ENCODE measurements at places on chromosomes 7 and 10. TPM values are rescaled to one million over a fixed set of nuclear protein-coding genes. Genes with fewer than 3 reads are reported as not detected.

NAPEPLD gene
- 3.2 TPM for polyA plus RNA-seq

IMPDH1 gene
- polyA plus RNA-seq, result 22.7 TPM

CDK1 gene
- polyA plus RNA-seq, result 0.74 TPM

PTPRE gene
- 7.3 TPM for polyA plus RNA-seq

OR2F2 gene
- polyA plus RNA-seq, result not detected

PAPOLB gene
- polyA plus RNA-seq, result 0.15 TPM

DNMBP gene
- 5.1 TPM for polyA plus RNA-seq

OR6B1 gene
- polyA plus RNA-seq, result not detected

CALCR gene
- polyA plus RNA-seq, result not detected

FAM200A gene
- 7.5 TPM for polyA plus RNA-seq

PLA2G12B gene
- polyA plus RNA-seq, result 0.29 TPM

PRKRIP1 gene
- 28.2 TPM for polyA plus RNA-seq

DNA sequence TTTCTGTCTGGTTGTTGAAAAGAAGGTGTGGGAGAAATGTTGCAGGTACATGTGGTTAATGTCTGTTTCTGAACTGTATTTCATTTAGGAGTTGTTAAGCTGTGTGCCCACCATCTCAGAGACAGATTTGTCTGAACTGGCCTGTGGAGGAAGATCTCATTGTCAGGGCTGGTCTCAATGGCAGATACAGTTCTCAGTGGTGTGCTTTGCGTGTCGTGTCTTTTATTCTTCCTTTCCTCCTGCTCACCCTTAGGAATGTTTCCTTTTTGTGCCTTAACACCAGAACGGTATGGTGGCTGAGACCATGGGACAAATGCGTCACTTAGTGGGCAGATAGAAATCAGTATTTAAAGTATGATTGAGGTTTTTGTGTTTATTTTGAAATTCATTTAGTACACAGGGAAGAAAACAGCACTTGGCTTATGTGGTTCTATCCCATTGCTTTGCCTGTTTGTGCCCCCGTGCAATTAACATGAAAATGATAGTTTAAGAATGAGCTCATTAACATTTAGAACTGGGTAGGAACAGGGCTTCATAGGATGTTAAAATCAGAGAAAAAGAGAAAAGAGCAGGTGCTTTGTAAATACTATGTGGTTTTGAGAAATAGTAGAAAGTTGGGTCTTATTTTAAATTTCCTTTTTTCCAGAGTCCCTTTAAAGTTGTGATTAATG is 112.6 kb downstream of the AUTS2 start:
- DNase-seq, result no peak

GRCh38 chr10:63707254-63707910 is 186.2 kb downstream of the REEP3 start:
- peak; percentile 54 for DNase-seq

- peak; percentile 43 for DNase-seq
Measured at GRCh38 chr10:101297901-101298486, 56.0 kb upstream of the BTRC start.

DNA sequence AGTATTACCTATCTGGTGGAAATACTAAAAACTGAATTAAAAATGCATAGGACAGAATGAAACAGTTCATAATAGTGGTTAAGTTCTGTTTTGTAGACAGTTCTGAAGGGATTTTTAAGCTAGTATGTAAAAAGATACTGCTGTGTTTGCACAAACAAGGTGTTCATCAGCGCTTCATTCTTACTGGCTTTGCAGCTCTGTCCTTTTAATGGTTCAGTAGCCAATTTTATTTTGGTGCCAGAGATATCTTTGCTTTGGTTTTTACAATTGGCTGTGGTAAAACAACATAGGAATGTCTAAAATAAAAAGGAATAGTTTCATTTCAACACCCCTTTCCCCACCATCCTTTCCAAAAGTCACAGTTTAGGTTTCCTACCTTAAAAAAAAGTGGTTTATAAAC is 33.0 kb downstream of the STAM start:
- no peak for DNase-seq

DNA sequence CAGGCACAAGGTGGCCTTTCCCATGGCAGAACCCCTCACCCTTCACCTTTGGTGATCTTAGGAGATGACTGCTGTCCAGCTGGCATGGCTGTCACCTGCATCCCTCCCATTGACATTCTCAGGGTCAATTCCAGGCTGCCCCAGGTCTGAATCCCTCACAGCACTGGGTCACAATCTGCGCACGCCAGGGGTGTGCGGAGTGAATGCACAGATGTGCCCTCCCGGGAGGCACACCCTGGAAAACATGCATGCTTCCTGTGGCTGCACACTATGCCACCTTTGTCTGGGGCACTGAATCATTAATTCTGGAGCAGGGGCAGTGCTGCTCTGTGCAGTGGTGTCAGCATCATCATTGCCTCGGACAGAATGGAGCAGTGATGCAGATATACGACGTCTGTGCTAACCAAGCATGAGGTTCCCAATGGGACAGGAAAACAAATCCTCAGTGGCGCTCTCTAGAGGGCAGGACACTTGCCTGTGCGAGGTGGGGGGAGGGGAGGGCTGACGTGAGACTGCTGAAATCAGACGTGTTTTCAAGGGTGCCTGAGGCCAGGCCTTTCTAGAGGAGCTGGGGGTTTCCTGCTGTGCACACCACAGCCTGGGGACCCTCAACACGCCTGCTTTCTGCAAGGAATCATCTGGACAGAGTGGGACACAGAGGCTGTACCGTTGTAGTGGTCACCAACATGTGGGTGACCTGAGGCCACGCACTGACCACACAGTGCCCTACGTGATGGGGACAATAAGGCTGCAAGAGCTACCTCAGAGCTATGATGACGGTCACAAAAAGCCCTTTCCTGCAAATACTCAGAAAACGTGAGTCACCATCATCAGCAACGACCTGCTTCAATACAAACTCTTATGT is 77.9 kb downstream of the HIPK2 start:
- DNase-seq, result no peak

GRCh38 chr7:29300026-29300480 is 105.5 kb downstream of the CHN2 start:
- no peak for DNase-seq

GRCh38 chr7:129903935-129904334 is 48.8 kb downstream of the UBE2H start:
- DNase-seq, result no peak

DNA sequence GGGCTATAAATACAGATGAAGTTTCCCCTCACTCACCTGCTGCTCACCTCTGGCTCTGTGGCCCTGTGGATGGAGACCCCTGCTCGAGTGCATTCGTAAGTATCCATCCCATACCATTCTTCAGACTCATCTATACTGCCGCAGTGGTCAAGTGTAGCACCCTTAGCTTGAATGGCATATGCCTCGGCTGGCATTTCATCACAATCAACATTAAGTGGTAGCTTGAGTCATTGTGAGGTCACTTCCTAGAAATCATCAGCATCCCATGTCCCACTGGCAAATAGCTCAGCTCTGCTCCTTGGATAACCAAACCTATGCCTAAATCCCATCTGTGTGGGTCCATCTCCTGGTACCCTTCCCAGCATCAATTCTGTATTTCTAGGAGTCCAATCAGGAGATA is 38.2 kb downstream of the MDH2 start:
- DNase-seq, result no peak

- no peak for DNase-seq
Measured at GRCh38 chr7:17558135-17558534, 259.7 kb downstream of the AHR start.

GRCh38 chr10:44426247-44427034 is 41.5 kb upstream of the CXCL12 start:
- DNase-seq, result no peak

DNA sequence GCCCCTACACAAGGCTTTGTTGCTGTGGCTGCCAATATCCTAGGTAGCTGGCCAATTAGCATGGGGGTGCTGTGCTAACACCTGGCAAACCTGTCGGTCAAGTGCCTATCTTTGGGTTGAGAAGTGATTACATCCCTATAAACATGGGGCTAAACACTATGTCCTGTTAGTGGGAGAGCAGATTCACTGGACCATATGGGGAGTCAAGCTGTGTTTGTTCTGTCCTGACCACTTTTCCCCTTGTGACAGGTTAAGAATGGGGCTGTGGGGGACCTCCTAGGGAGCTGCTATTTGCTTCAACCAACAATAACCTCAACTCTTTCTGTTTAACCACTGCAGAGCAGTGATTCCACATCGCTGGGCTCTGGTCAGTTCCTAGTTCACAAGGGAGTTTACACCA is 151.5 kb upstream of the AOAH start:
- DNase-seq, result no peak

DNA sequence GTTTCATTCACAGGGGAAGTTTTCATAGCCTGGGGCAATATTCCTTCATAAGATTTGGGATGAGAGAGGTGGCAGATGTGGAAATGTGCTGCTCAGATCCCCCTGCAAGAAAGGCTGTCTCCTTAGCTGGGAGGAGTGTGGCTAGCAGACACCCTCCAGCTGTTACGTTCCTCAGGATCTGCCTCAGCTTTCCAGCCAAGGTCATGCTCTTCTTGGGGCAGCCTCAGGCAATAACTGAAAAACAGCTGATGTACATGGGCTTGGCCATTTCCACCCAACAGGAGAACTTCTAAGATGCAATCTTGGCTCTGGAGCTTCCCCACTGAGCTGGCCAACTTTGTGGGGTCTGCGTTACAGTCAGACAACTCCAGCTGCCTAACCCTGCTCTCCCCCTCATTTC is 51.3 kb upstream of the SEPTIN7 start:
- peak; percentile 25 for DNase-seq

GRCh38 chr10:18157881-18158280 is 17.7 kb downstream of the CACNB2 start:
- DNase-seq, result no peak

DNA sequence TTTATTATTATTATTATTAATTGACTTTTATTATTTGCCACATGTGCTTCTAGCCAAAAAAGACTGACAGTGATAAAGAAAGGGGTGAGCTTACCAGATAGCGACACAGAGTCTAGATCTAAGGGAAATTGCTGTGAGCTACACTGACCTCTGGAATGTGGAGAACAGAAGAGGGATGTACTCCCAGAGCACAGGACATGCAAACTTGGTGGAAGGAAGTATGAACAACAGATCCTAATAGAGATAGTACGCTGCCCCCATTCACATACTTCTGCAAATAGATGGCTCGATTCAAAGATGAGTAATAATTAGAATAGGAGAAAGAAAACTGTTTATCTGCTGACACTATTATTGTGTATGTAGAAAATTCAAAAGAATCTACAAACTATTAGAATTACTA is 109.3 kb upstream of the HPS1 start:
- no peak for DNase-seq

DNA sequence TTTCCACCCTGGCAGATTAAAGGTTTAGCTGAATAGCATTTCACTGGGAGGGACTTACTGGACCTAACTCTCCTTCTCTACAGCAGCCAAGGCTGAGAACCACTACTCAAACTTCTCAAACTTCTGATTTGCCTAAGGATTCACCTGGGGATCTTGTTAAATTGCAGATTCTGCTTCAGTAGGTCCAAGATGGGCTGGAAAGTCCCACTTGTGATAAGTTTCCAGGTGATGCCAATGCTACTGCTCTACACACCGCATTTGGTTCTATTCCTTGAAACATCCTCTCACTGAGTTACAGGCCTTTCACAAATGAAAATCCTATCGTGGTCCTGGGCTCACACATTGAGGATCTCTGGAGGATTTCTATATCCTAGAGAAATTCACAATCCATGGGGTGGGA is 147.9 kb downstream of the CHCHD3 start:
- DNase-seq, result no peak

DNA sequence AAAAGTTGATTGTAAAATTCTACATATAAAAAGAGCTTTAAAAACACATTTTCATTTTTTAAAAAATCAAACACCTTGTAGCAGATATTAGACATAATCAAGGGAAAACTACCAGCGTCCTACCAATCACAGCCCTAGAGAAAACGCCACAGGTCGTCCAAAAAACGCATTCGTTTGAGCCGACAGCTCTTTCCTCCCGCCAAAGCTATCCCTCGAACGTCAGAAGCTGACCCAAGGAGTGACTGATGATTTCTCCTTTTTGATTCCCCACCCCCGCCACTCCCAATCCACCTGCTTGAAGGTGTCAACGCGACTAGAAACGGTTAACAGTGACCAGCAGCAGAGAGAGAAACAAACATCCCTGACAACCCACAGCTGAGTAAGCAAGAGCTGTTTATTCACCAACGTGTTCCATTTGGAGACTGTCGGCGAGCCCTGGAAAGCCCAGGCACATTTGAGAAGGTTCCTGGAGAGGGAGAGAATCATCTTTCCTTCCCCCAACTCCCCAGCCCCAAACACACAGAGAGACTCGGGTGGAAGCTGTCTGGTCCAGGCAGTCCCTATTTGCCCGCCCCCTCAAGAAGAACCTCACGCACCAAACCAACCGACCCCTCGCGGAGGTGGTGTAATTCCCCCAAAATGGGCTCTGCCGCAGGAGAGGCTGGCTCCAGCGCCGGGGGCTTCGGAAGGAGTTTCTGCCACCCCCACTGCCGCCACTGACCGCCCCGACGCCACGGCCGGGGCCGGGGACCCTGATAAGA is 622 bp downstream of the CPEB3 start:
- DNase-seq, result no peak

DNA sequence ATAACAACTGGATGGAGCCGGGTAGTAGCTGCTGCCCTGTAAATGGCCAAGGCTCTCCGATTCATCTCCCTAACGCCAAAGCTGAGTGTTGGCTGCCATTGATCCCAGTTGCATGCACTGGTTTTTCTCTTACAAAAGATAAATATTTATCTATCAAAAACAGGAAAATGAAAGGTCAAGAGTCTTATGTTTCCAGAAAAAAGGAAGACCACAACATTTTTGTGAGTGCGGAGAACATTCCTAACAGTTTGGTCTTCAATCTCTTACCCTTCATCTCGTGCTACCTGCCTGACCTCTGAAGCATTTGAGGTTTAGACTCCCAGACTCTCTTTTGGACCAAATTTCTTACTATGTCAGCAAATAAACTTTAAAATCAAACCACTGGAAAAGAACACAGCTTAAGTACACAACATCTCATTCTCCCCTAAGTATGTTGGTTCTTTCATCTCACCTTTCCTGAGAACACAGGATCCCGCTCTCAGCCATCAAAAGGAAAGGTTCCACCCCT is 61.6 kb downstream of the SORBS1 start:
- no peak for DNase-seq

DNA sequence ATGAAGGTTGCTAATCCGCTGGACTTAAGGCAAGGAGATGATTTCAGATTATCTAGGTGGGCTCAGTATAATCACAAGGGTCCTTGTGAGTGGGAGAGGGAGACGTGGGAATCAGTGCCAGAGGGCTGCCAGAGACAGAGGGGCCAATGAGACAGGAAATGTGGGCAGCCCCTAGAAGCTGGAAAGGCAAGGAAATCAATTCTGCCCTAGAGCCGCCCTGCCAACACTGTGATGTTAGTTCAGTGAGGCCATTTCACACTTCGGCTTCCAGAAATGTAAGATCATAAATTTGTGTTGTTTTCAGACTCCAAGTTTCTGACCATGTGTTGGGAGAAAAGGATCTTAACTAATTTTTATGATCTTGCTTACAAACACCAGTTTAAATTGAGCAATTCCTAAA is 3.6 kb upstream of the GPNMB start:
- DNase-seq, result no peak

GRCh38 chr7:46072722-46073121 is 151.7 kb upstream of the IGFBP3 start:
- no peak for DNase-seq

DNA sequence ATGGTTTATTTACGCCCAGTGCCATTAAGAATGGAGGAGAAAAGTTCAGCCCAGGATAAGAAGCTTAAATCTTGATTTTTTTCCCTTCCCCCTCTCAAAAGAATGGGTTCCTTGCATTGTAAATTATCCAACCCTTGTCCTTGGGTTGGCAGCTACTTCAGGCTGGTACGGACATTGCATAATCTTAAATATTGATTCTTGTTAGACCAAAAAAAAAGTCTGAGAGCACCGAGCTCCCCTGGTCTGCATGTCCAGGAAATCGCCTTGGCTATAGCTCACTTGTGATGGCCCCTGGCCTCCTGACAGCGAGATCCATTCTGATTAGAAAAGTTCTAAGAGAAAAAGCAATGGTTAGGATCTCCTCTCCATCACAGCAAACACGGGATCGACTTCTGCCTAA is 151.7 kb downstream of the EBF3 start:
- DNase-seq, result no peak

All from heart right ventricle (tissue), 16 donors.